ENCODE measurements at places on chromosomes 7 and 10.
A peak's percentile ranks its signal among the peaks of the same experiment; 100 is the strongest.

- no peaks in the 10 kb centered on the region for H3K27me3 ChIP-seq
- DNase-seq, result no peak
- peaks cover 34% of the 10 kb centered on the region for H3K4me1 ChIP-seq
- H3K4me3 ChIP-seq, result no peak overlapping the region
- no peaks in the 10 kb centered on the region for H3K36me3 ChIP-seq
Measured at GRCh38 chr10:112687647-112688046, 240.6 kb downstream of the VTI1A start.

- H3K27me3 ChIP-seq, result peaks cover 4% of the 10 kb centered on the region
- DNase-seq, result no peak
- no peaks in the 10 kb centered on the region for H3K36me3 ChIP-seq
- H3K27ac ChIP-seq, result no peak overlapping the region
- no peak overlapping the region for H3K4me3 ChIP-seq
- H3K4me1 ChIP-seq, result peaks cover 2% of the 10 kb centered on the region
Measured at GRCh38 chr7:121336579-121336978, 7.8 kb downstream of the WNT16 start.

DNA sequence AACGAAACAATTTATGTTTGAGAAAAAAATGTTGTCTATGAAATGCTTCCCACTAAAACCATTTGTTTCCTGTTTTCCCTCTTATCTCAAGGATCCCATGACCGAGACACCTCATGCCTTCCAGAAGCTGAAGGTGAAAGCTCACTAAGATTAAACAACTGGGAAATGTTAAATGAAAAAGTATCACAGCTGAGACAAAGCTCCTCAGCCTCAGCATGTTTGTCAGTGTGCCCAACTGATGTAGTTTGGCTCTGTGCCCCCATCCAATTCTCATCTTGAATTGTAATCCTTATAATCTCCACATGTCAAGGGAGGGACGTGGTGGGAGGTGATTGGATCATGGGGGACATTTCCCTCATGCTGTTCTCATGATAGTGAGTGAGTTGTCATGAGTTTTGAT, 327.3 kb downstream of the HTR7 start:
- no peaks in the 10 kb centered on the region for H3K27me3 ChIP-seq
- DNase-seq, result no peak
- no peak overlapping the region for H3K4me3 ChIP-seq
- no peak overlapping the region for H3K27ac ChIP-seq
- H3K4me1 ChIP-seq, result 0 out of 2 replicates have a peak, but pooled peaks cover 3% of the 10 kb centered on the region

DNA sequence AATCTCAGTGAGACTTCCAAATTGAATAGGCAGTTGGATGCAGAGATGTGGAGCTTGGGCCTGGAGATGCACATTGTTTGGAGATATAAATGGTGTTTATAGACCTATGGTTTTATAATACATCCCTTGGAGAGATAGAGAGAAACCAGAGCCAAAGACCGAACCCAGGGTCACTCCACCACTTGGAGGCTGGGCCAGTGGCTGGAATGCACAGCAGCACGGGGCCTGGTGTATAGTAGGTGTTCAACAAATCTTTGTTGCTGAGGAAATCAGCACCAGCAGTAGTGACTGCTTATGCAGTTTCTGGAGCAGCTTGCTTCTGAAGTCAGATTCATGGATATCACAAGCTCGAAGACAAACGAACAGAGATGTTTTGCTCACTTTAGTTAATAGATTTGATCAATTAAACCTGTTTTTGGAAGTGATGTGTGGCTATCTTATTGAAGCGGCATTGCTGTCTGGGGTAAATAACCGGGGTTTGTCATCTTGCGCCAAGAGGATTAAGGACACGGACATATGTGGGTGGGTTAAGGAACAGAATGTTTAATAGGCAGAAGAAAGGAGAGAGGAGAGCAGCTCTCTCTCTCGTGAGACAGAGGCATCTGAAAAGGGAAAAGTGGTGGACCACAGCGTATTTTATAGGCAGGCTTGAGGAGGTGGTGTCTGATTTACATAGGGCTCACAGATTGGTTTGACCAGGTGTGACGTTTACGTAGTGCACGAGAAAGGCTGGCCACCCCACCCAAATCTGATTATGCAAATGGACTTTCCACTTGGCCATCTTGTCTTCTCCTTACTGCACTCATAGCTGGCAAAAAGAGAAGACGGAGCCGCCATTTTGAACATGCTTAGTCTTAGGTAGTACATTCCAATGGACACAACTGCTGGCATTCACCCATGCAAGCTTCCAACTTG, 11.1 kb downstream of the RBP4 start:
- no peak overlapping the region for H3K4me3 ChIP-seq
- H3K27ac ChIP-seq, result no peak overlapping the region
- H3K4me1 ChIP-seq, result peaks cover 18% of the 10 kb centered on the region
- H3K27me3 ChIP-seq, result peaks cover 6% of the 10 kb centered on the region

- H3K27me3 ChIP-seq, result peaks cover 20% of the 10 kb centered on the region
- H3K4me1 ChIP-seq, result no peaks in the 10 kb centered on the region
- no peak for DNase-seq
Measured at GRCh38 chr10:119469846-119470245, 72.7 kb downstream of the RGS10 start.

DNA sequence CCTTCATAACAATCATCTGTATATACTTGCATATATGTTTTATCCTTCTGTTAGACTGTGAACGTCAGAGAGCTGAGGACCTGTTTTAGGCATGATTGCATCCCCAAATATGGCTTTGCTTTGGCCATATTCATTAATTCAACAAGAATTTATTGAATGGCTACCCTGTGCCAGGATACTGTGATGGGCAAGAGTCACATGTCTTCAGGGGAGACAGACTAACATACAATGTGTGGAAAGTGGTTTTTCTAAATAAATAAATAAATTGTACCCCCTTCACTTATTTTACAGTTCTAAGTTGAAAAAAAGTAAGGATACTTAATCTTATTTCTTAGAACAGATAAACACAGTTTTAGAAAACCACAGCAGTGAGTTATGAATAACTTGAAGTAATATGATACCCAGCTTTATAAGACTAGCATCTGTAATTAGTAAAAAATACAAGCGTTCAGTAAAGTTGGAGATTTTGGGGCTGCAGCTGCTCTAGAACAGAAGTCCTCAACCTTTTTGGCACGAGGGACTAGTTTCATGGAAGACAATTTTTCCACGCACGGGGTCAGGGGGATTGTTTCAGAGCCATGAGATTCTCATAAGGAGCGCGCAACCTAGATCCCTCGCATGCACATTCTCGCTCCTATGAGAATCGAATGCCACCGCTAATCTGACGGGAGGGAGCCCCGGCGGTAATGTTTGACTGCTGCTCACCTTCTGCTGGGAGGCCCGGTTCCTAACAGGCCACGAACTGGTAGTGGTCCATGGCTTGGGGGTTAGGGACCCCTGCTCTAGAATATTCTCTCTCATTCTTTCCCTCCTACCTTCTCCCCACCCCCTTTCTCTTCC, 89.4 kb upstream of the MTPN start:
- no peaks in the 10 kb centered on the region for H3K27me3 ChIP-seq
- peaks cover 12% of the 10 kb centered on the region for H3K4me1 ChIP-seq
- no peaks in the 10 kb centered on the region for H3K36me3 ChIP-seq
- DNase-seq, result no peak

DNA sequence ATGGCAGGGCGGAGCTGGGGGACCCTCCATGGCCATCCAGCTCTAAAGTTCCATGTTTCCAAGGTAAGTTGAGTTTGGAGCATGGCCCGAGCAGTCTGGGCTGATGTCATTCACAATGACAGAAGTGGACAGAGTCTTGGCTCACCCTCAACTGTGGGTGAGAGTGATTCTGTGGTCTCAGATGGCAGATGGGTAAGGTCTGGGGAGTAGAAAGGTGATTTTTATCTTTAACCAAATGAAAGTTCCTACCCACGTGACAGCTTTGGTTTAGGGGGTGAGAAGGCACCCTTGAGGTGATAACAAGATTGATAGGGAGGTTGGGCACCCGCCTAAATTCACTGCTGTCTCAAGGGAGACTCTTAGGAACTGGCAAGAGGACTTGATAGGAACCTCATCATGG, 57.6 kb upstream of the PDZD8 start:
- DNase-seq, result no peak
- peaks cover 10% of the 10 kb centered on the region for H3K27me3 ChIP-seq
- no peaks in the 10 kb centered on the region for H3K36me3 ChIP-seq
- H3K4me3 ChIP-seq, result no peak overlapping the region
- no peak overlapping the region for H3K27ac ChIP-seq

DNA sequence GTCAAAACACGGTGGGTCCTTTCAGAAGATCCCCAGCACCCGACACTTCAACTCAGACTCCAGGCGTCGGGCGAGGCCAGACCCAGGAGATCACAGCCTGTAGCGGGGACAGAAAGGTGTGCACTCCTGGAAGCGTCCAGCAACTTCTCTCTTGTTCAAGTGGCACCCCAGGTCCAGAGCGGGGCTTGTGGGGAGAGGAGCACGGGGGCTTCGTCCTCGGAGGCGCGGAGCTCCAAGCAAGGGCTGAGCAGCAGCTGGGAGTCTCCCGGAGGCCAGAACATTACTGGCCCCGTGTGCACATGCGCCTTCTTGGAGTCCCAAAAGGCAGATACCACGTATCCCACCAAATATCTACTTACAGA, 54.9 kb downstream of the ZRANB1 start:
- H3K27me3 ChIP-seq, result no peaks in the 10 kb centered on the region
- peaks cover 67% of the 10 kb centered on the region for H3K36me3 ChIP-seq
- no peak overlapping the region for H3K4me3 ChIP-seq
- no peaks in the 10 kb centered on the region for H3K4me1 ChIP-seq
- H3K27ac ChIP-seq, result no peak overlapping the region
- peak; percentile 8 for DNase-seq

GRCh38 chr7:70763961-70764691, 367.8 kb upstream of the GALNT17 start:
- H3K27ac ChIP-seq, result peak overlapping the region; percentile 71
- no peak for DNase-seq
- peaks cover 22% of the 10 kb centered on the region for H3K36me3 ChIP-seq
- H3K27me3 ChIP-seq, result no peaks in the 10 kb centered on the region
- H3K4me1 ChIP-seq, result peaks cover 38% of the 10 kb centered on the region

- peak overlapping the region; percentile 55 for H3K27ac ChIP-seq
- H3K36me3 ChIP-seq, result peaks cover 17% of the 10 kb centered on the region
- no peak for DNase-seq
- H3K4me1 ChIP-seq, result peaks cover 58% of the 10 kb centered on the region
- peak overlapping the region; percentile 61 for H3K4me3 ChIP-seq
- peaks cover 18% of the 10 kb centered on the region for H3K27me3 ChIP-seq
Measured at GRCh38 chr7:150322114-150322832, 882 bp upstream of the LRRC61 start.

- H3K4me3 ChIP-seq, result peak within 1 kb of the TSS; percentile 77
- peak; percentile 80 for DNase-seq
- peaks cover 11% of the 10 kb centered on the region for H3K4me1 ChIP-seq
- H3K27ac ChIP-seq, result no peak within 1 kb of the TSS
Measured at GRCh38 chr10:114043532-114044246, at the start of gene ADRB1. TSS of gene ADRB1 (plus strand) at chr10:114043866. CDS start at chr10:114044133, 267 bp downstream.

GRCh38 chr10:70675496-70676161, 3.3 kb downstream of the ADAMTS14 start:
- no peaks in the 10 kb centered on the region for H3K36me3 ChIP-seq
- DNase-seq, result no peak
- H3K4me1 ChIP-seq, result peaks cover 19% of the 10 kb centered on the region
- no peak overlapping the region for H3K4me3 ChIP-seq

- H3K27ac ChIP-seq, result no peak overlapping the region
- no peaks in the 10 kb centered on the region for H3K27me3 ChIP-seq
- peaks cover 69% of the 10 kb centered on the region for H3K4me1 ChIP-seq
- H3K36me3 ChIP-seq, result peaks cover 15% of the 10 kb centered on the region
- no peak overlapping the region for H3K4me3 ChIP-seq
Measured at GRCh38 chr10:77867124-77867719, 59.3 kb downstream of the DLG5 start.

- peaks cover 3% of the 10 kb centered on the region for H3K4me1 ChIP-seq
- no peaks in the 10 kb centered on the region for H3K36me3 ChIP-seq
- DNase-seq, result no peak
- H3K4me3 ChIP-seq, result no peak overlapping the region
- H3K27ac ChIP-seq, result peak overlapping the region; percentile 39
- H3K27me3 ChIP-seq, result no peaks in the 10 kb centered on the region
Measured at GRCh38 chr10:74888962-74889661, 62.7 kb downstream of the KAT6B start.

- H3K4me1 ChIP-seq, result peaks cover 20% of the 10 kb centered on the region
- no peak overlapping the region for H3K4me3 ChIP-seq
- H3K36me3 ChIP-seq, result no peaks in the 10 kb centered on the region
- no peaks in the 10 kb centered on the region for H3K27me3 ChIP-seq
- DNase-seq, result no peak
Measured at GRCh38 chr10:59965899-59966650, 59.7 kb upstream of the CCDC6 start.

- peaks cover 28% of the 10 kb centered on the region for H3K4me1 ChIP-seq
- peaks cover 6% of the 10 kb centered on the region for H3K36me3 ChIP-seq
- peak overlapping the region; percentile 25 for H3K27ac ChIP-seq
- H3K4me3 ChIP-seq, result no peak overlapping the region
- no peaks in the 10 kb centered on the region for H3K27me3 ChIP-seq
Measured at GRCh38 chr10:104127411-104127810, 5.4 kb downstream of the SFR1 start.

DNA sequence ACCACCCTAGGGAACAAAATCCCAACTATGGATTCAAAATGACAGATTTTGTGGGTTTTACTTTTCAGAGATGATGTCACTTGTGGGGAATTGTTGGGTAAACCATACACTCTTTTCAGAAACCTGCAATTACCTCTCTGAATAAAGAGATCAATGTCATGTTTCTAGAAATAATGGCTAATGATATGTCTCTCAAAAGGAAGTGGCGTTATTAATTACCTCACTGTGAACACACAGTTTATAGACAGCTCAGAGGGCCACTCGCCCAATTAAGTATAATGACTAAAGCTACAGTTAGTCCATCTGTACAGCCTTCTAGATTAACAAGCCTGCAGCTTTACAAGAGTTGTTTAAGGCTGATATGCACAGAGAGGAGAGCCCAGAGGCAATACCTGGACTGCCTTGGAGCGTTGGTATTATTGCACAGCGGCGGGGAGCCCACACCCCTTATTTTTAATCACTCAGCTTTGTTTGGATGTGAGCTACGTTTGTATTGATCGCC, 79.5 kb downstream of the RAB11FIP2 start:
- H3K4me1 ChIP-seq, result peaks cover 13% of the 10 kb centered on the region
- H3K27me3 ChIP-seq, result no peaks in the 10 kb centered on the region
- DNase-seq, result no peak
- no peak overlapping the region for H3K27ac ChIP-seq
- no peak overlapping the region for H3K4me3 ChIP-seq
- no peaks in the 10 kb centered on the region for H3K36me3 ChIP-seq

DNA sequence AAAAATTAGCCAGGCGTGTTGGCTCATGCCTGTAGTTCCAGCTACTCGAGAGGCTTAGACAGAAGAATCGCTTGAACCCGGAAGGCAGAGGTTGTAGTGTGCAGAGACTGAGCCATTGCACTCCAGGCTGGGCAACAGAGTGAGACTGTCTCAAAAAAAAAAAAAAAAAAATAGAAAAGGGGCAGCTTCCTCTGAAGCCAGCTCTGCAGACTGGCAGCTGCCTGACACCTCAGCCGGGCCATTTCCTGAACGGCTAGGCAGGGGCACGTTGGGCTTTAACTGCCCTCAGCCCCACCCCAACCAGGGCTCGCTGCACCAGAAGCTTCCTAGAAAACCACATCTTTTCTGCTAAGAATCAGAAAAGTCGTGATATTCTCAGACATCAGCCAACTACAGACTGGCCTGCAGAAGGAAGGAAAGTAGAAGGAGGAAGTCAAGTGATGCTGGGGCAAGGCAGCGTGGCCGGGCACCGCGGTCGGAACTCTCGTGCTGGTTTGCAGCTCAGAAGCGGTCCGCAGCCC, 38.0 kb downstream of the PRKAG2 start:
- no peak overlapping the region for H3K27ac ChIP-seq
- H3K36me3 ChIP-seq, result no peaks in the 10 kb centered on the region
- H3K27me3 ChIP-seq, result no peaks in the 10 kb centered on the region
- H3K4me1 ChIP-seq, result peaks cover 25% of the 10 kb centered on the region
- DNase-seq, result no peak

- peaks cover 3% of the 10 kb centered on the region for H3K4me1 ChIP-seq
- no peak overlapping the region for H3K4me3 ChIP-seq
- no peaks in the 10 kb centered on the region for H3K27me3 ChIP-seq
- no peak for DNase-seq
- H3K36me3 ChIP-seq, result no peaks in the 10 kb centered on the region
Measured at GRCh38 chr7:111113263-111114017, 22.5 kb downstream of the LRRN3 start.

Data from WTC11 (cell line).